ENCODE measurements at places on chromosomes 12 and 14. TPM values are rescaled to one million over a fixed set of nuclear protein-coding genes. Genes with fewer than 3 reads are reported as not detected.

GRCh38 chr12:38399711-38400206 is 83.2 kb downstream of the ALG10B start:
- DNase-seq, result no peak

DNA sequence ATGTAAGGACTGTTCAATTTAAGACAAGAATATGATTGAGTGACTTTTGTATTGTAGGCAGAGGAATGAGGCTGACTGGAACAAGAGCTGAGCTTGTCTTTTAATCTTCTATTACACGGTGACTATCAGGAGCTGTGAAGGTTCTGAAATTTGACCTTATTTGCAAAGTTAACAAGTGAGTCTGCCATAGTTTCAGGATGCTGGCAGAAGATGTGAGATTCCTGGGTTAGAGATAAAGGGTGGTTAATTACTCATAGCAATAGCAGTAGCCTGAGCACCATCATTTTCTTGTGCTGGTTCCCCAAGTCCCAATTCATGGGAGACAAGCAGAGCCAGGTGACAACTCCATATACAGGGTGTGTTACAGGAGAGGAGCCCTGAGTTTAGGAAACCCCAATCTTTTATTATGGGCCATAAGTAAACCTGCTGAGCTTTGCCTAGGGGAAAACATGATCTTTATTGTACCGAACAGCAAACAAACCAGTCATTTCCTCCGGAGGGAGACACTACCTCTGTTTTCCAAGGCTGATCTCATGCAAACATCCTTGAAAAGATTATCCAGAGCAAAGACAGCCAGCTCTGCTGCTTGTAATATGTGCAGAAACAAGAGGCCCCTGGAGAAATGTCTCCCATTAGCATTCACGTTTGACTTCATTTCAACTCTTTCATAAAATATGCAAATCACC is 51.7 kb upstream of the DDX11 start:
- no peak for DNase-seq

DNA sequence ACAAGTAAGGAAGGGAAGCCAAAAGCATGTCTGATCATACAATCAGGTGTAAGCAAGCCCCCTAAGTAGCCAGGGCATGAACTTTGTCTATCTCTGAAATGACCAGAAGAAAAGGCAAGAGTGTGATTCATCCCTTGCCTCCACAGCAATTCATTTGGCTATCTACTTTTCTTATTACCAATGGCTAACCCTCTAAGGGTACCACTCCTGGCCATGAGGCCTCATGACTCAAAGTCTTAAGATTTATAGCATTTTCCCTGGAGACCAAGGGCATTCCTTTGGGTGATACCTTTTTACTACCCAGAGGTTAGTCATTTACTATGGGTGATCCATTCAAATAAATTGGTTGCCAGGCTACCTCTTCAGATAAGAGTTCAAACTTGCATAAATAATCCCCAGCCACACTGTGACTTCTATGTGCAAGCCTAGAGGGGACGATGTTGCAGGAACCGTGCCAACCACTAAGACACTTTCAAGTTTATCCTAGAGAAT is 1.5 kb upstream of the LGALS3 start:
- DNase-seq, result peak; percentile 83

DNA sequence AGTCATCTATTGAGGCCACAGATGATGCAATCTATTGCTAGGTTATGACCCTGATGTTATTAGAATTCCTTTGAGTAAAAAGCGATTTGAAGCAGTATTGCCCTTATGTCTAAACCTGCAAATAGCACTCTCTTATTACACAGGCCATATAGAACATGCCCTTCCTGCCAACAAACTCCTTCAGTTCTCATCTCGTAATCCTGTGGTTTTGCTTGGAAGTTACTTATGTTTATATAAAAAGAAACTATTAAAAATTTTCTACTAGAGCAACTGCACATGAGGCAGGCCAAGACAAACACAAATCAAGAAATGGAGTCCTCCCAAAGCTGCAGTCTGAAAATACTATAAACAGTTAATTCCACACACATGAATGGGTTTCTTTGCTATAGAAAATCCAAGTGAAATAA is 1200.2 kb downstream of the LRFN5 start:
- peak; percentile 73 for DNase-seq

DNA sequence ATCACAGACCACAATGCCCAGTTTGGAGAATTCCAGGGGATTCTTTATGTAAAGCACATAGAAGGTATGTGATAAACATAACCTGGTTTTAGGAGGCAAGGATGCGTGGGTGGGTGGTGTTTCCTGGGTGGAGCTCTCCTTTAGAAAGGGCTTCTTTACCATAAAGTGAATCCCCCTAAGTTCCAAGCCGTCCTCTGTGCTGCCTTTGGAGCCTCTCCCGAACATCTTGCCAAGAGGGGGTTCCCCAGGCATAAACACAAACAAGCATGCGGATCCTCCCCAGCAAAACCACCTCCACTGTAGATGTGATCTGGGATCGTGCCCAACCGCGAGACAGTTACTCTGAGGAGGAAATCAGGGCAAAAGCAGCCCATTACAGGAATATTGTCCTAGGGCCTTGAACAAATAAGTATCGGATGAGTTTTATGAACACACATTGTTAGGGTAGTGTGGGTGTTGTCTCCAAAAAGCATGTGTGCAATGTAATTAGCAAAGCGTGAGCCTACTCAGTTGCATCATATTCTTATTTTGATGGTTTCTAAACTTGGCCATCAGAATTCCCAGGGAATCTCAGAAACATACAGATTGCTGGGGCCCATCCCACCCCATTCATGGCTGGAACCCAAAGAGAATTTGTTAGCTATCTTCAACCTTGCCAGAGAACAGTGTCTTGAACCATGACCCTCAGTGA is 48.8 kb upstream of the CORO1C start:
- peak; percentile 62 for DNase-seq

DNA sequence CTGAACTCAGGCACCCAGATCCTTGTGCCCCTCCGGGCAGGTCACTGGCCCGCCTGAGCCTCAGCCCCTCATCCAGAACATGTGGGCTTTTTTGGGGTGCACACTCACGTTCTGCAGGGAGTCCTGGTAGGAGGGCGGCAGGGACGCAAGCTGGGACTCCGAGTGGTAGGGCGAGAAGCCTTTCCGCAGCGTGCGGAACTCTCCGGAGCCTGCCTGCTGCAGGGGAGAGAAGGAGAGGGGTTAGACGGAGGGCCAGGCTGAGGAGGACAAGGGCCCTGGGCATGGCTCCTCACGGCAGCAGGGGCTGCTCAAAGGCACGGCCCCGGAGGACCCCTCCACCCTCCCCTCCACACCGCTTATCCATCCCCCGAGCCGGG is 40.8 kb downstream of the CCNK start:
- DNase-seq, result no peak

DNA sequence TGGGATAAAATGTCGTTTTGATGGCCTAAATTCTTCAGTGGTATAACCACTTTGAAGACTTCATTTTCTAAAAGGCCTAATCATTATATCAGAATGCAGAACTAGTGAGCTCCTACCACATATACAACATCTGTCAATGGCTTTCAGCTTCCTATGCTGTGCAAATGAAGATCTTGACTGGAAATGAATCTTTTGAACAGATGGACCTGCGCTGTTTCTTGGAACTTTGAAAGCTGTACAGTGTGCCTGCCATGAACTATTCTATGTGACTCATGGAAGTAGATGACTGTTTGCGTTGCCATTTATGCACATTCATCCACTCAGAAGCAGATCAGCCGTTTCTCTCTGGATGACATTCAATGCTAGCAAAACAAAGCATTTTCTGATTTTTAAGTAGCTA is 542.2 kb upstream of the USP15 start:
- DNase-seq, result no peak

GRCh38 chr12:121095544-121096198 is 37.0 kb upstream of the P2RX7 start:
- DNase-seq, result peak; percentile 42

DNA sequence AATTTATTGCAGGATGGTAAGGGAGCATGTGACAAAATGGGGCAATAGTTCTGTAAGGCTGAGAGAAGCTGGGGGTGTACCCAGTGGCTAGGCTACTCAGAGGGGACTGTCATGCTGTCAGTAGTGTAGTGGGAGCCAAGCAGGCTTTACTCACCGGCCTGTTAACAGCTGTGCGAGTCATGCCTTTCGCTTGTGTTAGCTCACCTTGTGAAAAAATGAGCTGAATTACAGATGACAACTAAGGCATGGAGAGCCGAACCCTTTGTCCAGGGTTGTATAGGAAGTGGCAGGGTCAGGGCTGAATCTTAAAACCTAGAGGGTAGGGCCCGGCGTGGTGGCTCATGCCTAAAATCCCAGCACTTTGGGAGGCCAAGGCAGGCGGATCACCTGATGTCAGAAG is 37.9 kb downstream of the SH2B3 start:
- DNase-seq, result peak; percentile 37

DNA sequence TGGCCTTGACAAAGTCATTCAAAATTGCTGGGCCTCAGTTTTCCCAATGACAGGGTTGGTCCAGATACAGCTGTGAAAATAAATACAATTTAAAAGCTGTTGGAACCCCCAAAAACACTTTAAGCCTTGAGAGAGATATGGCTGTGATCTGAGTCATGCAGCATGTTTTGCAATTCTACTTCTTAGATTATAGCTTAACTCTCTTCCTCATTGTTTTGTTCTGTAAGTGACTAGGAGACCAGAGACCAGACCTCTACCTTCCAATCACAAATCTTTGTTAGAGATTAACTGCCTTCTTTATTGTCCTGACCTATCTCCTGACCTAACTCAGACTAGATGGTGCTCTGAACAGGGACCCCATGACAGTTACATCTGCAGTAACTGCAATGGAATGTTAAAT is 198.1 kb downstream of the STXBP6 start:
- peak; percentile 53 for DNase-seq

- peak; percentile 81 for DNase-seq
Measured at GRCh38 chr14:75711796-75712211, 50.8 kb downstream of the TTLL5 start.

Gene LAG3
- 0.16 TPM for total RNA-seq

Gene TPH2
- total RNA-seq, result not detected

Gene KLRG1
- total RNA-seq, result not detected

Gene BEGAIN
- total RNA-seq, result 0.18 TPM

Gene DPPA3
- total RNA-seq, result not detected

Gene AKAP6
- total RNA-seq, result 2.2 TPM

Gene DHRS2
- 1.1 TPM for total RNA-seq

Gene TNFRSF1A
- total RNA-seq, result 146 TPM
